Stimulated activated CD4-positive, alpha-beta T cell treated with anti-CD3 and anti-CD28 coated beads, Interleukin-1b, Interleukin-23, amount 100 ng/mL, for 24 hours (primary cell): ENCODE measurements at places on chromosomes 5 and 9.
A peak's percentile ranks its signal among the peaks of the same experiment; 100 is the strongest.

GRCh38 chr5:174734571-174735497 is 10.5 kb downstream of the MSX2 start:
- DNase-seq = no peak

DNA sequence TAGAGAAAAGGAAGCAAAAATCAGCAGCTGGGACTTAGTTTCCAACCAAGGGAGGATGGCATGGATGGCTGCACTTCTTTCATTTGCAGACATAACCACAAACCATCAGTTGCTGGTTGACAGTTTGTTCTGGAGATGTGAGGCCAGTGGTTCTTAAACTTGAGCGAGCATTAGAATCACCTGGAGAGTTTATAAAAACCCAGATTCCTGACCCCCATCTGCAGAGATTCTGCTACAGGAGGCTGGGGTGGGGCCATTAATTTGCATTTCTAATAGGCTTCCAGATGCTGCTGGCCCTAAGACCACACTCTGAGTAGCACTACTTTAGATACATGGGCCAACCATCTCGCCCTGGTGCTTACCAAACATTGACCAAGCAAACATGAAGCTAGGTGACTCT is 60.8 kb downstream of the MARCHF3 start:
- DNase-seq = no peak

DNA sequence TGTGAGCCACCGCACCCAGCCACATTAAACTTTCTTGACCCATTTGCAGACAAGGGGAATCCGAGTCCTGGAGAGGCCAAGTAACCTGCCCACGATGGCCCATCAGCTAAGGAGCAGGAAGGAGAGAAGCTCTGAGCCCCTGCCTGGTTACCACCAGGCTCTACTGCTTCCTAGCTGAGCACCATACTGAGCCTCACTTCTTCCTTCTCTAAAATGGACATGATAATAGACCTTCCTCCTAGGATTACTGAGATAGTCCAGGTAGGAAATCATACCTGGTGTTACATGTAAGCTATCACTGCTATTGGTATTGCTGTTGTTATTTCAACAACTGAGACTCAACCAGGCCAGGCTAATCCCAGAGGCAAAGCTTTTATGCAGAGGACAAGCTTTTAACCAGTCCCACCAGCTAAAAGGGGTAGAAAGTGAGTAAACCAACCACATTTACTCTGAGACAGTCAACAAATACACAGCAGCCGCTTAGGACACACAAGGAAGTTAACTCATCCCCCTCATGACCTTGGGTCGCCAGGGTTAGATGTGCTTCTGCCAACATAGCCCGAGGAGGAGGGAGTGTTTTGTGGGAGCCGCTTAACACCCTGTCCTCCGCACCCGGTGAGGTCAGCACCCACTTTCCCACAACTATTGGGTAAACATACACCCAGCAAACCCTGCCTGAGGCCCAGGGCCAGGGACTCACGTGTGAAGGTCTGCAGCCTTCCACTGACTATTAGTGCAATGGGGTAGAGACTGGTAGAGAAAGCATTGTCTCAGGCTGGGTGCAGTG is 20.6 kb upstream of the PTGES start:
- DNase-seq = no peak

DNA sequence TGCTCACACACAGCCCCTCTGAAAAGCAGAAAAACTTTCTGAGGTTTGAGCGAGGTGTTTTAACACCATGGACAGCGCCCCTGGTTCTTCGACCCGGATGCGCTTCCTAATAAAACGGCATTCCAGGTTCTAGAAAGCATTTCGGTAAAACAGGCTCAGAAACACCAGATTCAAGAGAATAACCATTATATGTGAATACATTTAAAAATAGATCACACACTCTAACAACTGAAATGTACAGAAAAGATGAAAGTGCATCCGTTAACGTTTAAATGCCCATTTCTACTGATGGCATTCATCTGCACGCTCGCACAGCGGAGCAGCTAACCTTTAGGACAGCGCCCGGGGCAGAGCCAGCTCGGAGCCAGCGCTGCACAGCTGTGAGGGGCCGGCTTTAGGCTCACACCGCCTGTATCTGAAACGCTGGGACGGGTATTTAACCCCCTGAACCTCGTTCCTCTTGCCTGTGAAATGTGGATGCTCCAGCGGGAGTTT is 26.3 kb upstream of the TENT4A start:
- no peak for DNase-seq

DNA sequence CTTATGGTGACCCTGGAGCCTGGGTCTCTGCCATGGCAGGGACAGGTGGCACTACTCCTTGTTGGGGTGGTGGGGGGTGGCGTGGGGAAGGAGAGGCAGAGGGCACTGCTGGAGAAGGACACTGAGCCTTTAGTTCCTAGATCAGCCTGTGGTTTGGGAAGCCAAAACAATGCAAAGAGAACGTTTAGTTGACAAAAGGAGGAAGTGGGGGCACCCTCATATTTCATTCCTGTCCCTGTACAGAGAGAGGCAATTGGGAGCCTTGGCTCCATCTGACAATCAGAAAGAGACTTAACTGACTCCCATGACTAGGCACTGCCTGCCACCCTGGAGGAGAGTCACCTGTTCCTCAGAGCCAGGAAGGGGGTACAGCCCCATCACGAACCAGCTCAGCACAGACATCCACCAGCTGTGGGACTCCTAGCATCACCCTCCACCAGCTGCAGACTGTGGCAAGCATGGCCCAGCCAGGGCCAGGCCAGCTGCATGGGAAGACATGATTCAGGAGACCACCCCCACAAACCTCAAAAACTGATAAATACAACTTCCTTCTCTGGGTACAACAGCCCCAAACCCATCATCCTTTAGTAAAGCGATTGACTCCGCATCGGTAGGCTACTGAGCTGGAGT is 257.5 kb downstream of the HSPA4 start:
- no peak for DNase-seq

DNA sequence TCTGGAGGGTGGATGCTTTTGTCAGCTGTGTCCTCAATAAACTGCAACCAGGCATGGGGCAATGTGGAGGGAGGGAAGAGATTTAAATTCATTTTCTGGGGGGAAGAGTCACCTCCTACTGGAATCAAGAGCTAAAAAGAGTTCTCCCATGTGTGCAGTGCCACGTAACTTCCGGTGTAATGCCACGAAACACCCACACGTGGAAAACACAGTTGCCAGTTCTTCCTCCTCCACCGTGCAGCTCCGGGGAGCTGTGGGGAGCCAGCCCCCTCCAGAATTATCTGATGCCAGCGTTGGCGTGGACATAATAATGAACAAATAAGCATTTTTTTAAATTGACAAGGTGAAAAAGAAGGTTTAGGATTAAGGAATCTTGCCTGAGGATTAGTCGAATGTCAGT is 32.1 kb upstream of the MED10 start:
- no peak for DNase-seq

DNA sequence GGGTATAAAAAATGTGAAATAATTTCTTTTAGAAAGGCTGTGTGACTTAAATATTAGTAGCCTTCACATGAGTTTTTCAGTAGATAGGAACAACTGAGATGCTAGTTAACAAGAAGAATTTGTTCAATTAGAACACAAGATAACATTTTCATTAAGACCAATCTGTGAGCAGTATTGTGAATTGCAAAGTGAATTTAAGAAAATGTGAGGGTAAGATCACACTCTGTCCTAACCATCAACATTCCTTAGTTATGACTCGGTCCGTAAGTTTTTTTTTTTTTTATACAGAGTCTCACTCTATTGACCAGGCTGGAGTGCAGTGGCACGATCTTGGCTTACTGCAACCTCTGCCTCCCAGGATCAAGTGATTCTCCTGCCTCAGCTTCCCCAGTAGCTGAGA is 180.2 kb upstream of the EGFLAM start:
- DNase-seq = no peak

DNA sequence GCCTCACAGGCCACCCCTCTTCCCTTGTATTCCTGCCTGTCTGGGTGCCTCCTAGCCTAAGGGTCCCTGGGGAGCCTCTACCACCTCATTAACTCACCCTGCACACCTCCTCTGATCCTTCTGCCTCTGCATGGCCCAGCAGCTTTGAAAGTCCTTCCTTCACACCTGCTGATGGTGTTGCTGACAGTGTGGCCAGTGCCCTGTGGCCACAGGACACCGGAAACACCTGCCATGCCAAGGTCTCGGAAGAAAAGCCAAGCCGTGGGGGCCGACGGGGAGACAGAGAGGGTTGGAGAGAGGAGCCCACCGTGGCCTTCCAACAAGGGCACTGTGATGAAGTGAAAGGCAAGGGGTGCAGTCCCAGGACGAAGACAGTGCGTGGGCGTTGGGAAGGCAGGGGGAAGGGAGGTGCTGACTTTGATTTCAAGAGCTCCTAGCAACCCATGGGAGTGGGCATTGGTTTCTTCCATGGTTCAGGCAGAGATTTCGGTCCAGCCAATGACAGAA is 4.1 kb downstream of the BTNL9 start:
- no peak for DNase-seq

DNA sequence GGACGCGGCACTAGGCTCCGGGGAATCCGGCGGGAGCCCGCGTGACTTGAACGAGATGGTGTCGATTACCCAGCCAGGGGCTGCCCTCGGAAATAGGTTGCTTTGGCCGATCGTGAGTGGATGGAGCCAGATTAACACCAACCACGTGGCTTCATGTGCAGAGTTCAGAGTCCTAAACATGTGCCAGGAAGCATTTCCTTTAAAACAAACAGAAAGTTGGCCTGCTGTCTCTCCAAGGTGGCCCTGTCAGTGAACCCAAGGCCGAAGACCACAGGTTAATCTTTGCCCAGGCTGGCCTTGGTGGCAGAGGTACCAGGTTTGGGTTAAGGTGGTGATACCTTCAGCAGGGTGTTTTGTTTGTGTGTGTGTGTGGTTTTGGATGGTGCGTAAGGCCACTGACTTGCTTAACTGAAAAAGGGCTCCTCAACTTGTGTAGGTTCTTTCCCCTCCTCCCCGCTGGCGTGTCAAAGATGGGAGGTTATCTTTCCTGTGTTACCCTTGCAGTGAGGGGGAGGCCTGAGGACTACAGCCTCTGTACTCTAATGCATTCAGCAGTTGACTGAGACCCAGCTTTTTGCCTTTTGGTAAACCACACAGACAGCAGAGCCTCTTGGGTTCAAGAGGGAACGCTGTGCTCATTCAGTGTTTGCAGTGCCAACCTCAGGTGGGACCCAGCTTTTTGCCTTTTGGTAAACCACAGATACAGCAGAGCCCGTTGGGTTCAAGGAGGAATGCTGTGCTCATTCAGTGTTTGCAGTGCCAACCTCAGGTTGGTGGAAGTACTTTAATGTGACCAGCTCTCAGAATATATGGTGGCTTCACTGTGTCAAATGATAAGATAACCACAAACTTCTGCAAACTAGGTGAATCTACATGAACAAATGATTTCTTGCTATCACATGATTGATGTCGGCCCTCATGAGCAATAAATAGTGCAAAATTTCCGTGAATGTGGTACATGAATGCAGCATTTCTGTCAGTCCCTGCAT is 1.4 kb downstream of the IQGAP2 start:
- DNase-seq = peak; percentile 62

GRCh38 chr5:115807654-115808052 is 8.8 kb downstream of the CDO1 start:
- no peak for DNase-seq

GRCh38 chr5:67648201-67648671 is 451.6 kb upstream of the CD180 start:
- no peak for DNase-seq

GRCh38 chr5:39452846-39453245 is 28.1 kb upstream of the DAB2 start:
- no peak for DNase-seq

GRCh38 chr9:135422341-135422944 is 57.1 kb upstream of the PPP1R26 start:
- no peak for DNase-seq

- no peak for DNase-seq
Observed at GRCh38 chr5:17910318-17910717, 276.1 kb downstream of the TAF11L14 start.

GRCh38 chr9:93951655-93952118 is 3.5 kb downstream of the BARX1 start:
- no peak for DNase-seq

DNA sequence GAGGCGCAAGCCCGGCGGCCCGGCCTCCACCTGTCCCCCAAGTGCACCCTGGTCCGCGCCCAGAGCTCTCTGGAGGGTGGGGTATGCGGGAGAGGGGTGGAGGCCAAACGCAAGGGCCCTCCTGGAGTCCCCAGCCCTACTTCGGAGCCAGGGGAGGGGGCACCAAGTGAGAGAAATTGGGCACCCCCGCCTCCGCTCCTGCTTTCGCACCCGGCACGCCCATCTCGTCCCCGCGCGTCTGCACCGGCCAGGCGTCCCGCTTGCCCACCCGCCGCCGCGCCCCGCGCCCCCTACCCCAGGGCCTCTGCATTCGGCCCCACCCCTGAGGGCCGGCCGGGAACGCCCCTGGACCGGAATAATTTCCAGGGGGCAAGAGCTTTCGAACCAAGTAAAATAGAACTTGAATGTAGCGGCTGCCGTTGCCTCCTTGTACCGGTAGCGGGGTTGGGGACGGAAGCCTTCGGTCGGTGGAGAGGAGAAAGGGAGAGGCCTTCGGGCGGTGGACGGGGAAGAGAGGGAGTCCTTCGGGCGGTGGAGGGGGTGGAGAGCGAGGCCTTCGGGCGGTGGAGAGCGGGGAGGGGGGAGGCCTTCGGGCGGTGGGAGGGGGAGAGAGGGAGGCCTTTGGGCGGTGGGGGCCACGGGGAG is 694 bp upstream of the PHPT1 start:
- no peak for DNase-seq

DNA sequence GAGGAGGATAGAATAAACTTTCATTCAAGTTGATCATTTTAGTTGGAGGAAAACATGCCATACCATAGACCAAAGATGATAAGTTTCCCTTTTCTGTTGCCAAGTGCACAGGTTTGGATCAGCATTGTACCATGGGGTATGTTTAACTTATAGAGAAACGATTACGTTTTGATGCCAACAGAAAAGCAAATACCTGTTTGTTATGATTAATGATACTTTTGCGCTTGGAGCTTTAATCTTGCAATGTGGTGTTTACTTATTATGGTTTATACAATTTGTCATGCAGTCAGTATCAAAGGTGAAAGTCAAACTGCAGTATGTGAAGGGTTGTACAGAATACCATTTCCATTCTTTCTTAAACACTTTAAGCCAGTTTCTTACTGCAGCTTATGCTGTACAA is 13.2 kb upstream of the ARHGEF28 start:
- no peak for DNase-seq

- DNase-seq = no peak
Observed at GRCh38 chr5:149015561-149015960, 47.3 kb downstream of the SH3TC2 start.

GRCh38 chr9:107249665-107250285 is 33.3 kb upstream of the RAD23B start:
- DNase-seq = no peak

- DNase-seq = no peak
Observed at GRCh38 chr9:116464987-116465571, 222.0 kb upstream of the TRIM32 start.

- DNase-seq = no peak
Observed at GRCh38 chr9:94904806-94905205, 178.3 kb downstream of the AOPEP start.

- DNase-seq = no peak
Observed at GRCh38 chr5:173832386-173832785, 55.8 kb upstream of the CPEB4 start.
